ENCODE measurements at places on chromosomes 2 and 18. TPM values are rescaled to one million over a fixed set of nuclear protein-coding genes. Genes with fewer than 3 reads are reported as not detected.

The UGT1A5 gene
- not detected for total RNA-seq

The CLEC4F gene
- total RNA-seq = not detected

The SGPP2 gene
- total RNA-seq = not detected

The TRABD2A gene
- total RNA-seq = 1.1 TPM

The EMX1 gene
- not detected for total RNA-seq

The RELCH gene
- total RNA-seq = 24.0 TPM

The MROH2A gene
- not detected for total RNA-seq

The NBAS gene
- 31.1 TPM for total RNA-seq

The OTOS gene
- total RNA-seq = not detected

The ANKRD30BL gene
- not detected for total RNA-seq

The RESP18 gene
- not detected for total RNA-seq

The TMEFF2 gene
- total RNA-seq = 0.16 TPM

The VWA3B gene
- total RNA-seq = not detected

The DYSF gene
- total RNA-seq = 6.3 TPM

The DYNAP gene
- not detected for total RNA-seq

The NOL4 gene
- total RNA-seq = not detected

The PEX13 gene
- total RNA-seq = 32.7 TPM

The ACSL3 gene
- total RNA-seq = 94.6 TPM

The NCK2 gene
- total RNA-seq = 24.7 TPM

The CEBPZ gene
- 35.0 TPM for total RNA-seq

The IL18RAP gene
- total RNA-seq = under 0.01 TPM

The CBLN2 gene
- not detected for total RNA-seq

The DNER gene
- 14.1 TPM for total RNA-seq

The SALL3 gene
- 2.2 TPM for total RNA-seq

The SP100 gene
- 47.7 TPM for total RNA-seq

The SERPINB5 gene
- not detected for total RNA-seq

The POTEE gene
- total RNA-seq = not detected

The NUP35 gene
- total RNA-seq = 6.7 TPM

Data from cardiac atrium fibroblast (primary cell).